ENCODE measurements at places on chromosomes 1 and 21. TPM values are rescaled to one million over a fixed set of nuclear protein-coding genes. Genes with fewer than 3 reads are reported as not detected.

PLD5 gene
- polyA plus RNA-seq: not detected

TRABD2B gene
- not detected for polyA plus RNA-seq

SPRR2E gene
- not detected for polyA plus RNA-seq

NVL gene
- polyA plus RNA-seq: 20.6 TPM

OR6N1 gene
- not detected for polyA plus RNA-seq

TAS1R1 gene
- polyA plus RNA-seq: not detected

DNASE2B gene
- polyA plus RNA-seq: not detected

GRCh38 chr1:60017508-60018205 lies 55.9 kb downstream of the C1orf87 start:
- DNase-seq: no peak
- no peaks in the 10 kb centered on the region for H3K36me3 ChIP-seq

GRCh38 chr1:233638513-233638912 lies 24.6 kb downstream of the KCNK1 start:
- no peaks in the 10 kb centered on the region for H3K27me3 ChIP-seq
- H3K27ac ChIP-seq: no peak overlapping the region
- no peak for DNase-seq

GRCh38 chr1:29113413-29114117 lies 10.1 kb downstream of the TMEM200B start:
- no peaks in the 10 kb centered on the region for H3K4me1 ChIP-seq
- H3K27ac ChIP-seq: no peak overlapping the region
- no peak overlapping the region for H3K4me3 ChIP-seq
- no peaks in the 10 kb centered on the region for H3K36me3 ChIP-seq
- no peak for DNase-seq
- no peaks in the 10 kb centered on the region for H3K27me3 ChIP-seq

DNA sequence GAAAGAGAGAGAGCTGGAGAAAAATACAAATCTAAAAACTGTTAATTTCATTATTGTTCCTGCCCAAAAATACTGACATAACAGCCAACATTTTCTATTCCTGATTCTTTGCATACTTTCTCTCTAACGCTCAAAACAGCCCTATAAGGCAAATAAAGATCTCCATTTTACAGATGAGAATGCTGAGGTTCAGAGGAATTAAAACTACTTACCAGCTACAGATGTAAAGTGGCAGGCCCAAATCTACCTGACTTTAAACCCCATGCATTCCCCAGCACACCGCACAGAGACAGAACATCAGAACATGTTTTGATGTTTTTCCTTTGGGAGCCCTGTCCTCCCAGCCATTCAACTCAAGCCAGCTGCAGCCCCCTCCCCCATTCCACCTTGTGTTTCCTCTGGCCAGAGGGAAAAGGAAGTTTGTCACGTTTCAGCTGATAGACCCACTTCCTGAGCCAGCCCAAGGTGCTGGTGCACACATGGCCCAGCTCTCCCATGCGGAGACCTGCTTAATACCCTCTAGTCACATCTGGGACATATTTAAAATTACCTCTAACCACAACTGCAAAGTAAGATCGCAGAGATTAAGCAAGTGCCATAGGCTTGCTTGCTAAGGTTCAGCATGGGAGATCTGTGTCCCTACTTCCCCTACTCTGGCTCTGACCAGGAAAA lies 133.1 kb upstream of the NFIA start:
- peaks cover 38% of the 10 kb centered on the region for H3K27me3 ChIP-seq
- H3K27ac ChIP-seq: no peak overlapping the region
- DNase-seq: no peak
- no peaks in the 10 kb centered on the region for H3K4me1 ChIP-seq

DNA sequence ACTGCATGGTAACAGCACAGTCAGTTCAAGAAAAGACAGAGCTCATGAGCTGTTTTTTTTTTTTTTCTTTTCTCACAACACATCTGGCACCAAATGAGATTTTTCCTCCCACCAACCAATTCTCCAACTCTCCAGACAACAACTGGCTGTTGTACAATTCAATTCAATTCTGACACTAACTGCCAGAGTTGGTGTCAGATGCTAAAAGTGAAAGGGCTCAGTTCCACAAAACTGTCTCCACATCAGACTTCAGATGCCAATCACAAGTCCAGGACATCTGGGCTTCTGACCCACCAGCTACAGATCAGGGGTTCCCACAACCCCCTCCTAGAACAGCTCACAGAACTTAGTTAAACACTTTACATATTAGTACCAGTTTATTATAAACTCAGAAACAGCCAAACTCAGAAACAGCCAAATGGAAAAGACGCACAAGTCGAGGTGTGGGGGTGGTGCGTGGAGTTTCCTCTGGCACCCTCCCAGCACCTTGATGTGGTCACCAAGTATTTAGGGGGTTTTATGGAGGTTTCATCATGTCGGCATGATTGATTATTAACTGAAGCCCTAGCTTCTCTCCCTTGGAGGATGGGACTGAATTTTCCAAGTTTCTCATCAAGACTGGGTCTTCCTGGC lies 39.2 kb upstream of the LRRC8D start:
- H3K27ac ChIP-seq: no peak overlapping the region
- H3K27me3 ChIP-seq: 0 out of 2 replicates have a peak, but pooled peaks cover 6% of the 10 kb centered on the region
- H3K36me3 ChIP-seq: no peaks in the 10 kb centered on the region
- no peak overlapping the region for H3K4me3 ChIP-seq
- DNase-seq: no peak
- H3K4me1 ChIP-seq: no peaks in the 10 kb centered on the region

- H3K4me1 ChIP-seq: no peaks in the 10 kb centered on the region
- no peak overlapping the region for H3K27ac ChIP-seq
- H3K27me3 ChIP-seq: no peaks in the 10 kb centered on the region
- H3K36me3 ChIP-seq: no peaks in the 10 kb centered on the region
- no peak overlapping the region for H3K4me3 ChIP-seq
These were observed 14.2 kb upstream of the VN1R5 start for GRCh38 chr1:247241691-247242090.

DNA sequence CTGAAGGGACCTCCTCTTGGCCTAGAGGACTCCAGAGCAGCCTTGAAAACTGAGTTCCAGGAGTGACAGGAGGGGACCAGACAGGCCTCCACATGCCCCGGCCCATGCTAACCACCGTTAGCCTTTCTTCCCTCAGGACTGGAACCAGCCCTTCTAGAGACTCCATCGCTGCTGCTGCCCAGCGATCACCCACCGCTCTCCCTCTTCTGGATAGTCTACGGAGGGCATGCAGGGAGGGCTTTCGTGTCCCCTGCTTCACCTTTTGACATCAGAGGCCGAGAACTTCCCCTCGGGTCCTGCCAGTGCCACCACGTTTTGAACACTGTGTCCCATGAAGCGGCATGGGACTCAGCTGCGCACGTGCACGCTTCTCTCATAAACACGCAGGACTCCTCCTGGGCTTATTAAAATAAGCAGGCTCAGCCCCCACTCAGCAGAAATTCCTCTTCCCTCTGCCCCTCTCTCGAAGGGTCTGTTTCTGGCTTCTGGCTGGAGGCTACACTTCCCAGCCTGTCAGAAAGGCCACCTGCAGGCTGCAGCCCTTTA lies 26.6 kb downstream of the NPHP4 start:
- DNase-seq: no peak
- no peak overlapping the region for H3K4me3 ChIP-seq
- H3K27ac ChIP-seq: no peak overlapping the region
- no peaks in the 10 kb centered on the region for H3K4me1 ChIP-seq

GRCh38 chr1:215083383-215083961 lies 935 bp downstream of the KCNK2 start:
- peak overlapping the region; percentile 32 for H3K27ac ChIP-seq
- no peaks in the 10 kb centered on the region for H3K27me3 ChIP-seq
- peaks cover 21% of the 10 kb centered on the region for H3K36me3 ChIP-seq
- DNase-seq: peak; percentile 79
- peak overlapping the region; percentile 90 for H3K4me3 ChIP-seq

- H3K27ac ChIP-seq: no peak overlapping the region
- no peaks in the 10 kb centered on the region for H3K4me1 ChIP-seq
- no peaks in the 10 kb centered on the region for H3K27me3 ChIP-seq
- no peak for DNase-seq
- H3K4me3 ChIP-seq: no peak overlapping the region
- no peaks in the 10 kb centered on the region for H3K36me3 ChIP-seq
These were observed 3.6 kb upstream of the ANKRD65 start for GRCh38 chr1:1424707-1425106.

GRCh38 chr1:88519156-88519555 lies 164.9 kb upstream of the PKN2 start:
- DNase-seq: peak; percentile 59
- H3K4me3 ChIP-seq: no peak overlapping the region
- no peaks in the 10 kb centered on the region for H3K36me3 ChIP-seq
- H3K27ac ChIP-seq: no peak overlapping the region
- no peaks in the 10 kb centered on the region for H3K27me3 ChIP-seq
- H3K4me1 ChIP-seq: 0 out of 2 replicates have a peak, but pooled peaks cover 3% of the 10 kb centered on the region

- no peak overlapping the region for H3K27ac ChIP-seq
- no peaks in the 10 kb centered on the region for H3K27me3 ChIP-seq
- no peak for DNase-seq
- H3K4me3 ChIP-seq: no peak overlapping the region
- no peaks in the 10 kb centered on the region for H3K36me3 ChIP-seq
- H3K4me1 ChIP-seq: peaks cover 20% of the 10 kb centered on the region
These were observed 40.9 kb upstream of the RGS1 start for GRCh38 chr1:192534666-192535065.

- H3K27ac ChIP-seq: no peak overlapping the region
- no peak overlapping the region for H3K4me3 ChIP-seq
- DNase-seq: no peak
- peaks cover 4% of the 10 kb centered on the region for H3K27me3 ChIP-seq
These were observed 139.6 kb downstream of the CAMTA1 start for GRCh38 chr1:6924891-6925290.

GRCh38 chr1:207891148-207891547 lies 19.8 kb downstream of the CD34 start:
- H3K27me3 ChIP-seq: no peaks in the 10 kb centered on the region
- H3K36me3 ChIP-seq: no peaks in the 10 kb centered on the region
- H3K4me1 ChIP-seq: peaks cover 32% of the 10 kb centered on the region

GRCh38 chr21:44079446-44079845 lies 27.8 kb upstream of the PWP2 start:
- no peaks in the 10 kb centered on the region for H3K4me1 ChIP-seq
- peaks cover 61% of the 10 kb centered on the region for H3K36me3 ChIP-seq
- no peak for DNase-seq
- no peak overlapping the region for H3K27ac ChIP-seq
- H3K27me3 ChIP-seq: no peaks in the 10 kb centered on the region

DNA sequence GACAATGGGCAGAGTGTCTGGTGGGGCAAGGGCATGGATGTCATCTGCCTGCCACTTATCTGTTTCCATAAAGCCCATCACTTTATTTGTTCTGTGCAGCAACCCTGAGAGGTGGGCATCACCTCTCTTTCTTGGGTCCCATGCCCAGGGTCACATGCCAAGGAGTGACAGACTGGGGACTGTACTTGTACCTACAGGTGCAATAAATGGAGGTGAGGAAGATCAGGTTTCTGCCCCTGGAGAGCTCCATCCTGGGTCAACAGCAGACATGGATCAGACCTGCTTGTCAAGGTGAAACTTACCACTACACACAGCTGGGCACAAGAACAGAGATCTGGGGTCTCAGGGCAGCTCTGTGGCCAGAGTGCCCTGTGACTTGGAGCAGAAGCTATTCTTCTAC lies 18.4 kb upstream of the PRDM16 start:
- H3K27me3 ChIP-seq: no peaks in the 10 kb centered on the region
- no peaks in the 10 kb centered on the region for H3K36me3 ChIP-seq
- H3K27ac ChIP-seq: no peak overlapping the region
- H3K4me1 ChIP-seq: no peaks in the 10 kb centered on the region
- no peak overlapping the region for H3K4me3 ChIP-seq

- H3K27ac ChIP-seq: peak overlapping the region; percentile 77
- H3K4me3 ChIP-seq: no peak overlapping the region
- no peaks in the 10 kb centered on the region for H3K36me3 ChIP-seq
- peaks cover 65% of the 10 kb centered on the region for H3K4me1 ChIP-seq
These were observed 47.6 kb downstream of the ATP6V1G3 start for GRCh38 chr1:198492872-198493271.

DNA sequence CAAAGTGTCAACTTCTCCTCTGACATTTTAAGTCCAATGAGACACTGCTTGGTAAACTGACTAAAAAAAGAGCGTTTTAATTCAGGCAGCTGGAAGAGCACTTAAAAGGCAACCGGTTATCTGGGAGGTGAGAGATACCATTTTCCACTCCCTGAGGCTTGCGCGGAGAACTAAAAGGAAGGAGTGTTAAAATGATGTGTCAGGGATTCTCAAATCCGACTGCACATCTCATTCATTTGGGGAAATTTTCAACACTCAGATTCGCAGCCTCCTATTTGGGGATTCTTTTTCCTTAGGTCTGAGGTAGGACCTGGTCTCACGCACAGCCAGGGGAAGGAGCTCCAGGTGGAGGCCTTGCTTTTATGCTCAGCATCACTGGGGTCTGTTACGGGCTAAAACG lies 153.9 kb downstream of the GABPA start:
- no peak overlapping the region for H3K4me3 ChIP-seq
- H3K27me3 ChIP-seq: no peaks in the 10 kb centered on the region
- no peak overlapping the region for H3K27ac ChIP-seq
- H3K36me3 ChIP-seq: peaks cover 16% of the 10 kb centered on the region
- no peaks in the 10 kb centered on the region for H3K4me1 ChIP-seq

DNA sequence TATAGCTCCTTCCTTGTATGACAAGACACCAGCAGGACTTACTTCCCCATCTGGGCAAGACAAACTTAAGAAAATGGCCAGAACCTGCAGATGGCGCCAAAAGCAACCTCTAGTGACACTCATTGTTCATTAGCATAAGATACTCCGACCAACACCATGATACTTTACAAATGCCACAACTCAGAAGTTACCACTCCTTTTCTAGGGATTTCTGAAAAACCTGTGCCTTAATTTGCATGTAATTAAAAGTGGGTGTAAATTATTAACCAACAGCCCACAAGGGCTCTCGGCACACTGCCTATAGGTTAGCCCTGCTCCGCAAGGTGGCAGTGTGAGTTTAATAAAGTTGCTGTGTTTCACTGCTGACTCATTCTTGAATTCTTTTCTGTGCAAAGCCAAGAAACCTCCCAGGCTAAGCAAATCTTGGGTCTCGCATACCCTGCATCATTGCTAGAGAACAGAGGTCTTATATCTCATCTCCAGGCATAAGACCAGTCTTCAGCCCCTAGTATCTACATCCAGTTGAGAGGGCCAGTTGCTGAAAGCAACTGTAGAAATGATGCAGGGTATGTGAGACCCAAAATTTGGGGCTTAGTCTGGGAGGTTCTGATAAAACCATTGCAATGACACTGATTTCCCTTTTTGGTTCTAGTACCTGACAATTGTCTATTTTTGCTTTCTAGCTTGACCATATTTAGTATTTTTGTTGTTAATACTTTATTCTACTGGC lies 86.4 kb downstream of the FAF1 start:
- no peak overlapping the region for H3K27ac ChIP-seq
- H3K36me3 ChIP-seq: no peaks in the 10 kb centered on the region
- H3K4me1 ChIP-seq: no peaks in the 10 kb centered on the region
- DNase-seq: peak; percentile 38
- no peaks in the 10 kb centered on the region for H3K27me3 ChIP-seq

DNA sequence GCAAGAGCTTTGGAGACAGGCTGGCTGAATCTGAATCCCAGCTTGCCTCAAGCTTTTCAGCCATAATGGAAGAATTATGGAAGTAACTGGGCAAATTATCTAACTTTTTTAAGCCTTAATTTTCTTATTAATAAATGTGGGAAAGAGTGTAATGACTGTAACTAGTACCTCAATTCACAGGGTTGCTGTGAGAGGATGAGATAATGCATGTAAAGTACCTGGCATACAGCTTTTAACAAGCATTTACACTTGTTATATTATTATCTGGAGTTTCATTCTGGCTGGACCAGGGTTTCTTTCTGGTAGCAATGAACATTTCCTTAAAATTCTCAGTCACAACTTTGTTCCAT lies 15.9 kb upstream of the TNFSF4 start:
- H3K36me3 ChIP-seq: no peaks in the 10 kb centered on the region
- no peak overlapping the region for H3K4me3 ChIP-seq
- no peak for DNase-seq
- H3K4me1 ChIP-seq: peaks cover 7% of the 10 kb centered on the region
- H3K27ac ChIP-seq: no peak overlapping the region
- H3K27me3 ChIP-seq: no peaks in the 10 kb centered on the region
